Cardiac muscle cell (in vitro differentiated cells and primary cell): ENCODE measurements at places on chromosomes 2 and 18. TPM values are rescaled to one million over a fixed set of nuclear protein-coding genes. Genes with fewer than 3 reads are reported as not detected.

Gene CYP27C1
- 1.5 and 1.6 TPM in 2 replicates for total RNA-seq

DNA sequence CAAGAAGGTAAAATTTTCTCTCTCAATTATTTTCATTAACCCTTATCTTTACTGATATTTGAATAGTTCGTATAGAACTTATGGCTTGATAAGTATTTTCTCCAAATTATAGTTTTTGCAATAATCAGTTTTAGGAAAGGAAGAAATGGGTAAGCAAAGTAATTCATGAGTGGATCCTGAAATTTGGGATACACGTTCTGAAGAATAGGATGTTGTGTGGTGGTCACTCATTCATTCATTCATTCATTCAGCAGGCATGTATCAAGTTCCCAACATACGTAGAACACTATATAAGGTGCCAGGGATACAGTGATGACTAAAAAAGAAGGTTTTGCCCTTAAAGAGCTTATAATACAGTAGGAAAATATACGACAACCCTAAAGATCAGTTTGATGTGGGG lies 95.4 kb downstream of the PTRHD1 start:
- no peak for DNase-seq

GRCh38 chr18:41077076-41077475 lies 878.0 kb upstream of the PIK3C3 start:
- no peak for DNase-seq

- DNase-seq = no peak
Measured at GRCh38 chr2:163723348-163723747, 12.5 kb downstream of the FIGN start.

DNA sequence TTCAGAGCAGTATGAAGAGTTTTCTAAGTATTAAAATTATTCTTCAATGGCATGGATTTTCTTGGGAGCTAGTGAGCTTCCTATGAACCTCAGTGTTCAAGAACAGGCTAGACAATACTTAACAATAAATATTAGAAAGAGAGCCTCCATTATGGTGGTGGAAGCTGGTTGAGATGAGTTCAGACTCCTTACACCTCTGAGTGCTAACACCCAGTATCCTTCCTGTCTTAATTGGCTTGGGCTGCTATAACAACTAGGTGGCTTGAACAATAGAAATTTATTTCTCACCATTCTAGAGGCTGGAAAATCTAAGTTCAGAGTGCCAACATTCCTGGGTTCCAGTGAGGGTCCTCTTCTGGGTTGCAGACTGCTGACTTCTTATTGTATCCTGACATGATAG lies 369.4 kb upstream of the HNRNPA3 start:
- no peak for DNase-seq

Gene HOXD12
- total RNA-seq = not detected in 2 replicates

DNA sequence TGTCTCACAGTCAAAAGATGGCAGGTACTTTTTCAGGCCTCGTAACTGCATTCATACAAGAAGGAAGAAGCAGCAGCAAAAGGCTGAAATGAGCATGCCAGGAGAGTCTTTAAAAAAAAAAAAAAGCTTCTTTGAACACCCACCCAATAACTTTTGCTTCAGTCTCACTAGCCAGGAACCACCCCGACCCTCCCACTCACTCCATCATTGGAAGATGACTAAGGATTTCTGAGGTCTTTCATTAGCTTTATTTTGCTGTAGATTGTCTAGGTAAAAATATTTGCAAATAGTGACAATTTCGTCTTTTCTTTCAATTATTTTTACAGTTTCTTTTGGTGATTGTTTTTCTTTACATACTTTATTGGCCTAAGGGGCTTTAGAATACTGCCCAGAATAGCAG lies 37.9 kb downstream of the RBBP8 start:
- DNase-seq = peak; percentile 19
